ENCODE measurements at places on chromosomes 1 and 21. TPM values are rescaled to one million over a fixed set of nuclear protein-coding genes. Genes with fewer than 3 reads are reported as not detected.

CNTN2 gene
- 1.5 TPM for polyA plus RNA-seq

ASCL5 gene
- polyA plus RNA-seq: 0.40 TPM

PPOX gene
- 28.6 TPM for polyA plus RNA-seq

NEGR1 gene
- 22.1 TPM for polyA plus RNA-seq

ZFP69 gene
- 5.3 TPM for polyA plus RNA-seq

All from muscle of leg (tissue), 16 donors.